ENCODE measurements at places on chromosomes 5 and 9.
A peak's percentile ranks its signal among the peaks of the same experiment; 100 is the strongest.

DNA sequence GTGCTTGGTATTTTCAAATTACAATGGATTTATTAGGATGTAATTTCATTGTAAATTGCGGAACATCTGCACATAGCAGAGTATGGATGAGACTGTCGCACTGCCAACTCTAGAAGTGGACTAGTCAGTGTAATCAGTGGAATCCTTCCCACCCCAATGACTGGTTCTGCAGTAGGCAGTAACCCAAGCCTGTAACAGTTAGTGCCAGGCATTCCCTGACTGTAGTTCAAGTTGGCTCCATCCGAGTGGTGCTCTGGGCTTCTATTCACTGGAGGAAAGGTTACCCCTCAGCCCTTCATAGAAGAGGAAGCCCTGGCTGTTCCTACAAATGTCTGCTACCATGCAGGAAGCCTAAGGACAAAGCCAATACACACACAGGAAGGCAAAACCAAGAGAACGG, 23.2 kb downstream of the AK3 start:
- no peak for DNase-seq

- no peak for DNase-seq
These were observed 243.6 kb upstream of the HAPLN1 start for GRCh38 chr5:83964271-83964670.

- peak; percentile 17 for DNase-seq
These were observed 243.0 kb upstream of the PTGER4 start for GRCh38 chr5:40436535-40437237.

DNA sequence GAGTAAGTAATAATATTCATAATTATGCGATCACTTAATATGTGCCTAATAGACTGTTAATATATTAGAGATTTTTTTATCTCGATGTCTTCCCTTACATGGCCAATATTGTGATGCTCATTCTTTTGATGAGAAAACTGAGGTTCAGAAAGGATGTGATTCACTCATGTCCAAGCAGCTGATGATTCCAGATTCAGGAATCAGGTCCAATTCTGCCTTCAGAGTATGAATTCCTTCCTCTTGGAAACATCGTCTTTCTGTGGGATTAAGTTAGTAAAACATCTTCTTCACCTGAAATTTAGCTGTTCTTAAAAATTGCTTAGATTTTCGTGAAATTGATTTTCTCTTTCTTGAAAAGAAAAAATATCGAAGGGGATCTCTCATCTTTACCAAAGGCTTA, 242.5 kb upstream of the RFX3 start:
- no peak for DNase-seq

GRCh38 chr9:121207371-121207940, 5.8 kb upstream of the RAB14 start:
- DNase-seq: no peak

DNA sequence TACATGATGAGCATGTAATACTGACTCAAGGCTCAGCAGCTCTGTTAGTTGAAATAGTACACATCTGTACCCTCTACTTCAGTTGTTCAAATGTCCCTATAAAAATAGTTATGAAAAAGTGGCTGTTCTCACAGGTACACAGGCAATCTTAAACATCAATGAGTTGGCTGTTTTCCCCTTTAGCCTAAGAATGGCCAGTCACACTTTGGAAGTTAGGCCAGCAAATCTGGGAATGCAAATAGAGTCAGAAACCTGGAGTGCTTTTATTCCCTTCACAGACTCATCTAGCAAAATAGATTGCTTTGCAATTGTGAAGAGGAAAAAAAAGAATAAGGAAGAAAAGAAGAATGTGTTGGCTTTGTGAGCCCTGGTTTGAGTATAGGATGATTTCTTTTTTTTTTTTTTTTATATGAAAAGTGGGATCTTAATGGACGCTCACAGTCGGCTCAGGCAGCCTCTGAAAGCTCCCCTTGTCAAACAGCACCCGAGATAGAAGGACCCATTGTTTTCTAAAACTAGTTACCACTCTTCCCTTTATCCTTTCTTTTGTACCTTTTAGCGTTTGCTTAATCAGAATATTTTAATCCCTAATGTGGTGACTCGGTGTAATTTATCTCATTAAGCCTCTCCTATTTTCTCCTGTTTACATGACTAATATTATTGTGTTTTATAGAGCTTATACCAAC, 27.9 kb upstream of the TLE1 start:
- DNase-seq: no peak

- DNase-seq: no peak
These were observed 104.8 kb downstream of the PBX3 start for GRCh38 chr9:125851979-125852378.
